Stimulated activated CD8-positive, alpha-beta memory T cell treated with anti-CD3 and anti-CD28 coated beads, Interleukin-12 subunit alpha, Interleukin-12 subunit beta, amount 100 ng/mL, for 4 hours (primary cell): ENCODE measurements at places on chromosomes 4 and X.

GRCh38 chrX:100491174-100491573, 81.1 kb upstream of the PCDH19 start:
- no peak for DNase-seq

DNA sequence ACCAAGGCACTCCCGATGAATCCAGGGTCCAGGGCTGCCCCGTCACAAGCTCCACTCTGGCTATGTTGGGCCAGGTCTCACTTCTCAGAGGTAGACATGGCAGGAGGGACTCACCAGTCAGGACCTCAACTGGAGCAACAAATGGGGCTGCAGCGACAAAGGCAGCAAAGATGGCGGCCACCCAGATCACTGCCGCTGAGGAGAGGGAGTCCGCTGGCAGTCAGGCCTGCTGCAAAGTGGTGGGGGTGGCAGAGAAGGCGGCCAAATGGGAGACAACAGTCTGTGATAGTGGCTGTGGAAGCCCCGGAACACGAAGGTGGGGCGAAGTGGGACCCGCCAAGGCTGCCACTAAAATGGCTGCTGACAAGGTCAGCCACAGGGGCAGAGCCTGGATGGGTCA, 143.3 kb upstream of the RADX start:
- DNase-seq: no peak

- no peak for DNase-seq
Measured at GRCh38 chr4:24042094-24042493, 152.2 kb upstream of the PPARGC1A start.

DNA sequence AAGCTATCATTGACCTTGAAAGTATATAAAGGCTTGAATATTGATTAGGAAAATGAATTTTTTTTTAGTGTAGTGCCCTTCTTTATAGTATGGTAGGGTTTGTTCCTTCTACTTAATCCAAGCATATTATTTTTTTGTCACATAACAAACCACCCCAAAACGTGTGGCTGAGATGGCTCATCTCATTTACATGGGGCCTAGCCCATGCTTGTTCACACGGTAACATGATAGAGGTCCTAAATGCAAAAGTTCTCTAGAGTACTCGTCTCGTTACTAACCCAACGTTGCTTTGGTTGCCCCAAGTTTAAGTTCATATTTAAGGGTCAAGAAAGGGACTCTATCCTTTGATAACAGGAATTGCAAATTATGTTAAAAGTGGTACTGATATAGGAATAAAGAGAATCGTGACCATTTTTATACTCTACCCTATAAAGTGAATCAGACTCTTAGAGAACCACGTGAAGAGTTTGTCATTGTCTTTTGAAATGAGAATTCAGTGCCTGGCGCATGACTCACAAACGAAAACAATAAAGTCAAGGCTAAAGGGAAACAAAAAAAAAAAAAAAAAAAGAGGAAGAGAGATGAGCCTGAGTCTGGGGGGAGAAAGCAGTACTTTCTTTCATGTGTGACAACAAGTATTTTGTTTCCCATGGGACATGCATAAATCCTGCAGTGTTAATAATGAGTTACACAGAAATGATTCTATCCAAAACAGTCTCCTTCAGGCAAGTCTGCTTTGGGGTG, 402.8 kb upstream of the NWD2 start:
- DNase-seq: no peak

DNA sequence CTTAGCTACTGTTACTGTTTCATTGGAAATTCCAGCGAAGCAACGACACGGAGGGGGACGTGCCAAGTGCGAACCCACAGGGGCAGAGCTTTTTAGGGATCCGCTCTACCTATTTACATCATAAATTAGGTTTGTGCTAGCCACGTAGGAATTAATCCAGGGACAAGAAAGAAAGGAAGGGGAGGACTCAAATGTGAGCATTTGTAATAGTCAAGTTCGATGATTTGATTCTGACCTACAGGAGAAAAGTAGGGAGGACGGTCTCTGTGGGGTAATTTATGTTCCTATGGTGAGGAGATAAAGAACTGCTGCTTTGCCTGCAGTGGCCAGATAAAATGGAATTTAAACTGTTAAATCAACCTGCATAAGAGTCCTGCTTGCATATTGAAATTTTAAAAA, 1.7 kb downstream of the INTS6L start:
- DNase-seq: no peak

- DNase-seq: no peak
Measured at GRCh38 chr4:95248720-95249425, 299.9 kb downstream of the UNC5C start.

- no peak for DNase-seq
Measured at GRCh38 chr4:10898072-10898471, 213.5 kb upstream of the CLNK start.

- DNase-seq: no peak
Measured at GRCh38 chr4:116872308-116872707, 213.1 kb downstream of the TRAM1L1 start.

DNA sequence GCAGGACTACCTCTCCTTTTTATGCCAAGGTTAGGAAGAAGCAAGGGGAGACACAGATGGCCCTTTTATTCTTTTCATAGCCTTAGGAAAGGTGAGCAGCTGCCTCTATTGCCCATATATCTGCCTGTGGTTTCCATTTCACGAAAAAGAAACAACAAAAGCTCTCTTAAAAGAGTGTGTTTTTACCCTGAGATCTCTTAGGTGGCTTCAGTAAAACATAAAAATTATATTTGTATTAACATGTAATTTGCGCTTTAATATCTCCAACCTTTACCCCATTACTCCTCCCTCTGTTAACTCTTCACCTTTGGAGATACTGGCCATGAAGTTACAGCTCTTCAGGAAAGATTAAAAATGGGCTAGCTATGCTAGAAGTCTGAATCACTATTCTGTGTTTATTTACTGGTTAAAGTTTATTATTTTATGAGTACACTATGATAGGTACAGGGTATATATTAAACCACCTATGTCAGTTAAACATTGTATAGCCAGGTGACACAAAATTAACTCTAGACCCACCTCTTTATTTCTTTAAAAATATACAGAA, 15.0 kb upstream of the SULT1B1 start:
- DNase-seq: no peak

DNA sequence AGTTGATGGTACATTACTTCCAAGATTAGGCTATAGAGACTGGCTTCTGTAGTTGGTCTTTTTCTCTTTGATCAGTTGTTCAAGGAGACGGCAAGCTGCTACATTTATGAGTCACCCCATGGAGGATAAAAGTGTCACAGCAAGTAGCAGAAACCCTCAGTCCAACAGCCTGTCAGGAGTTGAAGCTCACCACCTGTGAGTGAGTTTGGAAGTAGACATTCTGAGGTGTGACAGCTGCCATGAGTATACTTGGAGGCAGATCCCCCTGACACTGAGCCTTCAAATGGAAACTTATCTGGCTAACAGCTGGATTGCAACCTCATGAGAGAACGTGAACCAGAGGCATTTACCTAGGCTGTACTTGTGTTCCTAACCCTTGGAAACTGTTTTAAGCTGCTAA, 68.0 kb downstream of the CCNG2 start:
- DNase-seq: no peak

DNA sequence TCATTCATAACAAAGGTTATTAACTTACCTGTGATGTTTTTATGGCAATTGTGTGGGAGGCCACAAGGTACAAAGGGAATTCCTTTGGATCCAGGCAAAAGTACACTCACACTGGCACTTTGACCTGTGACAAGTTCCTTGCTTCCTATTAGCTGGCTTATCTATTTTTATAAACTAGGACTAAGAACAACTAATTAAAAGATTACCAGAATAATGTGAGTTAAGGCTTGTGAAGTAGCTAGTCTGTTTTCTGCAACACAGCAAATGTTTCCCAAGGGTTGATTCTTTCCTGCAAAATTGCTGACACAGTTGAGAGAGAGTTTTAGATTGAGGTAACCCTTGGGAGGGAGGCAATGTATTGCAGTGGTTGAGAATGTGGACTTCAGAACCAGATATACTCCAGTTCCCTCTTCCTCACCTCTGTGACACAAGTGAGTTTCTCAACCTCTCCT, 107.9 kb downstream of the CPEB2 start:
- no peak for DNase-seq

GRCh38 chrX:17580539-17581152, 156.6 kb upstream of the SCML1 start:
- DNase-seq: no peak

GRCh38 chrX:147646949-147647723, 264.6 kb upstream of the FMR1 start:
- DNase-seq: no peak

DNA sequence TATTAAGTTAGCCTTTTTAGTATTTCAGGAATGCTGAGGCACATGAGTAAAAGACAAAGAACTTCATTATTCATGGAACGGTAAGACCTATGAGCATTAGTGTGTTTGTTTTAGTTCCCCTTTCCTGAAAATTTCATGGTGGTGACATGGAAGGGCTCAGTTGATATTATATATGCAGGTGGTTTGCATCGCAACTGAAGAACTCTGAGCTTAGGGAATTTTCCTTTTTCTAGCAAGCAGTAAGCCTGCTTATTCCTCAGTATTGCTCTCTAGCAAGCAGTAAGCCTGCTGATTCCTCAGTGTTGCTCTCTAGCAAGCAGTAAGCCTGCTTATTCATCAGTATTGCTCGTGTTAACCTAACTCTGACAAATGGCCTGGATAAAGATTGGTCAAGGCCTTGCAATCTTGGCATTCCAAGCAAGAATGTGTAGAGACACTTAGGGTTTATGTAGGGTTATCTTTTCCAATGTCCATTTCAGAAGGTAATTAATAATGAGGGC, 37.7 kb upstream of the MAGEB18 start:
- DNase-seq: no peak

- no peak for DNase-seq
Measured at GRCh38 chrX:40473460-40474204, 107.1 kb upstream of the ATP6AP2 start.

GRCh38 chrX:10979956-10980355, 131.2 kb upstream of the HCCS start:
- no peak for DNase-seq

DNA sequence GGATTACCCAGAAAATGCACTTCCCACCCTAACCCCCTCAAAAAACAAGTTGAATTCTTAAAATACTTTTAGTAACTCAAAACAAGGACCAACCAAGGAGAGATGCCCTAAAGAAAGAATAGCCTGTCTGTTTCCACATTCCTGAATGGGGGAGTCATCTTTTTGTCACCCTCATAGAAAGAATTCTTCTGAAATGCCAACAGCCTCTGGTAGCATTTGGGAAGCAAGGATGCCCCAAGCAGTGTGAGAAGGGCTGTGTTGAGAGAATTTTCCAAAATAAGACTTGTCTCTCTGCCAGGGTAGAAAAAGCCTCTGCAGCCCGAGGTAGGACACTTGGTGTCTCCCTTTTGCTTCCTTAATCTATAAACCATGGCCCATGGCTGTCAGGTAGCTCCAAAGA, 173.1 kb upstream of the VCX3A start:
- no peak for DNase-seq

GRCh38 chr4:158580064-158580463, 58.4 kb downstream of the RXFP1 start:
- no peak for DNase-seq

DNA sequence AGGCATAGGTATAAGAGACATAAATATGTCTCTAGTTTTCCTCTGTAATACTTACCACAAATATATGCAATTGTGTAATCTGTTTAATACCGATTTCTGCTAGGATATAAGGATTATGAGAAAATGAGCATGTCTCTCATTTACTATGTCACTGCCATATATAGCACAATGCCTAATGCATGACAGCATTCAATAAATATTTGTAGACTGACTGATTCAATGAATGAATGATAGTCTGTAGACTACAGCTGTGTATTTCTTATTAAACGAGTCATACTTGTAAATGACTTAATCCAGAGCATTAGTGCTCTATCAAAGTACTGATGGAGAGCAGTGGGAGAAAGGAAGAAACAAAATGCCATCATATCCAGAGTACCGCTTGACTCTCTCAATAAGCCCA, 175.6 kb downstream of the PPP3CA start:
- DNase-seq: no peak

DNA sequence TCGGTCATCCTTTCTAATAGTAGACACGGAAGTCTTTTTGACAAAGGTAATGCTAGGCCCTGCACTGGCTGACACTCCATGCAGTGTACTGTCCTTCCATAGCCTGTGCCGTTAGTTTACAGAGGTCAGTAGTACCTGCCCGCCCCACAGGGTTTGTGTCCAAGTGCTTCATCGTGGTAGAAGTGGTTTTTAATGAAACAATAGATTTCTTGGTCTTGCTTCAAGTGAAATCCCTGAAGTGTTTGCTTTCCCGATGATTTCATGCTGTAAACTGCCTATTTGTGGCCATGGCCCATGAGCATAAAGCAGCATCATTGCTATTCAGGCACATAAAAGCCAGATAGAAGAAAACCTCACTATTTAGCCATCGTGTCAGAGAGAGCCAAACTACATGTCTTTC, 139.3 kb downstream of the GPR143 start:
- no peak for DNase-seq

DNA sequence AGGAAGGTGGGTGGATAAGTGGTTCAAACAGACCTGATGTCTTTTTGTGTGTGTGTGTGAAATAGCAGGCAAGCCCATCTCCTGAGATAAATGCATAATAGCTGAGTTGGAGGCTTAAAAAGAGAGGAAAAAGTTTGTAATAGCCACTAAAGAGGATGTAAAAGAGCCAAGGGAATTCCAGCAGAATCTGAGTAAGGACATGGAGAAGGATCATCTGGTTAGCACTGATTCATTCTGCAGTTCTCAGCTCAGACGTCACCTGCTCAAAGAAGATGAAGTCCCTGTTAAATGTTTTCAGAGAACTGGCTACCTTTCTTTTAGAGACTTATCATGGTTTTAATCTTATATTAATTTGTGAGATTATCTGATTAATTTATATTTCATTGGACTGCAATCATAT, 21.0 kb upstream of the IL13RA2 start:
- no peak for DNase-seq

DNA sequence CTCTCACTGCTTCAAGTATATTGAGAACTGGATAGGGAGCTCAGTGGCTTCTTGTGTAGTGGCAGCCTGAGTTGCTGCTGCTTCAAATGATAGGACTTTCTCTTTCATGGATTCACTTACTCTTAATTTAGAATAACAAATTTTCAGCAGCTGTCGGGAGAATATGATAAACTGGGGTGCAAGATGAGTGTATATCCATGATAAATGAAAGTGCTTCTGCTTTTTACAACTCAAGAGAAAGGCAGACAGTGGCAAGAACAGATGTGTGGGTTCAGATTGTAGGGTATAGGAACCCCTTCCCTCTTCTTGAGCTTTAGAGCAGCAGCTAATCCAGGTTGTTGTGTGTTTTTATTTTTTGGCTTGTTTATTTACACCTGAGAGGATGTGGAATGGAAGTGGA, 1.0 kb downstream of the SH3BGRL start:
- no peak for DNase-seq
